ENCODE measurements at places on chromosomes 5 and 9.

- DNase-seq: peak; percentile 79
Measured at GRCh38 chr9:22052376-22052945, 43.4 kb upstream of the CDKN2B start.

DNA sequence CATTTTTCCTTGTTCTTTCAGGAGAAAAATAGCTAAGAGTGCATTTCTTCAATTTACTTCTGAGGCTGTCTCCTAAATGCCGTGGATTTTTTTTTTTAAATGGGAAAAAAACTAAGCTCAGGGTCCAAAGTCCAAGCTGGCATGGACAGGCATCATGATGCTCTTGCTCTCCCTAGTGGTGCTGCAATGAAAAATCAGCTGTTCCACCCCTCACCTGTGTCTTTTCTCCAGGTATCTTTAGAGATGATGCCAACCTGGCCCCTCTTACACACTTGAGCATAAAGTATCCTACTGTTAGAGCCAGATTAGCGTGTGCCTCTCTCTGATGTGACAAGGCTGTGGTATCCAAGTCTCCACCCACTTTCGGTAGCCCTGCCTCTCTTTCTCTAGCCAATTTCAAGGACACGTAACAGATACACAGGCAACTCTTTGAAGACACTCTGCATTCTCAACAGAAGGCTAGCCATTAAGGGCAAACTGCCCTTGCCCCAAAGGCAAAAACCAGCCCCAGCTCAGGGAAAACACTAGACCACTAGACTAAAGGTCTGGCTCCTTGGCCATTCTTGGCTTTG, 208.8 kb downstream of the SAXO1 start:
- peak; percentile 14 for DNase-seq

GRCh38 chr5:125301711-125302110, 555.3 kb upstream of the ZNF608 start:
- no peak for DNase-seq

DNA sequence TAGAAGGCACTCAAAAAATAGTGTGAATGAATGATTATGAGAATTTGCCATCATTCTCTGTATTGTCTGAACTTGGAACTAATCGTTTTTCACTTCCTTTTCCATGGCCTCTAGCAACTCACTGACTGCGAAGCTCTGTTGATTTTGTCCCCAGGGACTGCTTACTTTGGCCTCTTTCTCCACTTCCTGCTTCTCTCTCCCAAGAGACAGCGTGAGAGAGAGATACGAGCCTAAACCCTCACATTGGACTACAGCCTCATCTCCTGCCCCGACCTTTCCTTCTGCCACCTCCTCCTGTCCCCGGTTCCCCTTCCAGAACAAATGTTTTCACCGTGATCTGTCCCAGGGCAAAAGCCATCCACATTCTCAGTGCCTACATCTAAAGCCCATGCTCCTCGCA, 300.8 kb upstream of the PANK3 start:
- DNase-seq: peak; percentile 31

DNA sequence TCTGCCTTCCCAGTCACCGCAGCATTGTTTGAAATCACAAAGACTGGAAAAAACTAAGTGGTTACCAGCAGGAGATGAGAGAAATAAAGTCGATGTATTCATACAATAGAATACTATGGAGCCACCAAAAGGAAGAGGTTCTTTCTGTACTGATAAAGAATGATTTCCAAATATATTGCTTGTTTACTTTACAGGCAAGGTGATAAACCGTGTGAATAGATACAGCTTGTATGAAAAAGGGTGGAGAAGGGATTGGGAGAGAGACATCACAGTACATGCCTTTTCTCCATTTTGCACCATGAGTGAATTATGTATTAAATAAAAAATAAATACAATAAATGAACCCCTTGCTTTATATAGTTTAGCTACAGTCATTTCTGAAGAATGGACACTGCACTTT, 91.7 kb downstream of the RFK start:
- no peak for DNase-seq

- no peak for DNase-seq
Measured at GRCh38 chr5:133159543-133159942, 107.7 kb downstream of the HSPA4 start.

DNA sequence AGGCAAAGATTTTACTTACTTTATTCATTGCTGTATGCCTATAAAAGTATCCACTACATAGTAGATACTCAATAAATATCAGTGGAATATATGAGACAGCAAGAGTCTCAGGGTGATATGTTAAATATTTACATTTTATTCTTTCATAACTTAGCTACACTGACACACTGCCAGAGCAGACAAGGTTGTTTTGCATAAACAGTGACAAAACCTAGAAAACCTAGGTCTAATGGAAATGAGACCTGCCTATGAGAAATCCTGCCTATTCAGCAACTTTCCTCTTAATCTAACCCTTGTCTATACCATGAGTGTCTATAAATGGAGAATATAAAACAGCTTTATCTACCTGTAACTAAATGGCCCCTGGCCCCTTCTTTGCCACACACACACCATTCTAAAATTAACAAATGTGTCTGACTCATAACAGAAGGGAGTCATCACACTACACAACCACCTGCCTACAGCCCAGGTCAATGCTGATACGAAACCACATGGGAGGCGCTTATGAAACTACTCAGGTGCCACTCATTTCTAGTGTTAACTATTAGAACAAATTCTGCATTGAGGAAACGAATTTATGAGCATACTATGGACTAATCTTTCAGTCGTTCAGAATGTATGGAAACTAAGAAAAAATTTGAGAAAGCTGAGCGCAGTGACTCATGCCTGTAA, 60.3 kb downstream of the UBAP2 start:
- no peak for DNase-seq

GRCh38 chr5:34959323-34959722, 30.0 kb downstream of the DNAJC21 start:
- peak; percentile 40 for DNase-seq

Data from adipocyte (in vitro differentiated cells).